GDM1 (cell line): ENCODE measurements at places on chromosomes 12 and 14.

DNA sequence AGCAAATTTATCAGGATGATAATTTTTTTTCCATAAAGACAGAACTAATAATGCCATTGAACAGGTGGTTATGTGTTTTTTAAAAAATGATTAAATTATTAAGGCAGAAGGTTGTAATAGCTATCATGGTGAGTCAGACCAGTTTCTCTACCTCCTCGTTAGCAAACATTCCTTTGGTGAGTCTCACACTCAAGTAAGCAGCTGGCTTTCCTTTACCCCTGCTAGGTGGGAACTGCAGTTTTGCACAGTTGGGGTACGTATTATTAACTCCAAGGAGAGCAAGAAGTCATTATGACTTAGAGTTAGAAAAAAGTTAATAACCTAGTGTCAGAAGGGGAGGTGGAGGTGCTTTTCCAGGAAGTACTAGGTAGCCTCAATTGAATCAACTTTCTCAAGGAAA, 165.3 kb downstream of the SNAPC1 start:
- no peak for DNase-seq

GRCh38 chr14:94100847-94101246, 9.7 kb upstream of the IFI27 start:
- no peak for DNase-seq

DNA sequence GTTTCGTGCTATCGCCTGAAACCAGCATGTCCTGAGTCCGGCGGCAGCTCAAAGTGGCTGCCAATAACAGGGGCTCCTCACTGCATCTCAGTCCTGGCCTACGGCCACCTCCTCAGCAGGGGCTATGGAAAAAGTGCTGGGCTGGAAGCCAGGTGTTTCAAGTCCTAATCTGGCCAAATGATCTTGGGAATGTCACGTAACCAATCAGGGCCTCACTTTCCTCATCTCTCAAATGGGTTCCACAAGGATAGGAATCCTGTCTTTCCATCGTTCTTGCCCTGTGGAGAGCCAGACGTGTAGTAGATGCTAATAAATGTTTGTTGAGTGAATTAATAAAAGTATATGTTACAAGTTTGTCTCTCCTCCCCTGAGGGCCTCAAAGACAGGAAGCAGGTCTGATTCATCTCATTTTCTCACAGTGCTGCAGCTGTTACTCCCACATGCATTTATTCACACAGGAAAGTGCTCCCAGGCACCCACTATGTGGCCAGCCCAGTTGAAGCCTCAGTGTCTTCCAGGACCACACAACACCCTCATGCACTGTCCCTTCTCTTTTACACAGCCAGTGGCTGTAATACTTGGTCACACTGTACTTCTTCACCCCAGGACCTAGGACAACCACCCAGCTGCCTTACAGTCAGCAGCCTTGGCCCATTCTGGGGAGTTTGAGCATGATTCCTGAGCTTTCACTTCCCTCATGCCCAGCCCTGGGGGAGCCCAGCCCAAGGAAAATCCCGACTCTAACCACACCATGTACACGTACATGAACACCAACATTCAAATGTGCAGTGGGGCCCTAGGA, 5.0 kb downstream of the CMKLR1 start:
- no peak for DNase-seq

DNA sequence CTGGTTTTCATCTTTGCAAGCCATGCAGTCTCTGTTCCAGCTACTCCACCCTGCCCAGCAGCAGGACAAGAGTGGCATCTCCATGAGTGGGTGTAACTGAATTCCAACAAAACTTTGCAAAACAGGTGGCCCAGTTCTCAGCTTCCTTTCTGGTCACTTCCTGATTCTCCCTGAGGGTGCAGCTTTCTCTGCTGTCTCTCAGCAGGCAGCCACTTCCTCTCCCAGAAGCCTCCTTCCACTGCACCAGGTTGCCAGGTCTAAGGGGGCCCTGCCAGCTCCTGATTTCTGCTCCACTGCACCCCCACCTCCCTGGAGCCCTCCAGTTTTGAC, 341.0 kb upstream of the FKBP4 start:
- DNase-seq = peak; percentile 13

DNA sequence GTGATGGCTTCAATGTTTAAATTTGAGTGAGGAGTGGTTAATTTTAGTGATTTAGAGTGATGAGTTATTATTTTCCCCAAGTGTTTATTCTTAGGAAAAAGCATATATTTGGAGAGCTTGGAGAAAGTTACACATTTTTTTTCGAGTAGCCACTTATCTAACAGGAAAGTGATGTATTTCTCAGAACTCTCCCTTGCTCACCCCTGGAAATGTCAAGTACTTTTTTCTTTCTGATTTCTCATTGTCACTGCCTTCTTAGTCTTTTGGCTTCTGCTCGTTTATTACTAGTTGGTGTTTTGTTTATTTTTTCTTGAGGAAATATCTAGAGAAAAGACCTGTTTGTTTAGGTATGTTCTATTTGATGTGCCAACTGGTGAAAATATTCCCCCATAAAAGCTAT, 58.8 kb downstream of the AEBP2 start:
- DNase-seq = no peak

DNA sequence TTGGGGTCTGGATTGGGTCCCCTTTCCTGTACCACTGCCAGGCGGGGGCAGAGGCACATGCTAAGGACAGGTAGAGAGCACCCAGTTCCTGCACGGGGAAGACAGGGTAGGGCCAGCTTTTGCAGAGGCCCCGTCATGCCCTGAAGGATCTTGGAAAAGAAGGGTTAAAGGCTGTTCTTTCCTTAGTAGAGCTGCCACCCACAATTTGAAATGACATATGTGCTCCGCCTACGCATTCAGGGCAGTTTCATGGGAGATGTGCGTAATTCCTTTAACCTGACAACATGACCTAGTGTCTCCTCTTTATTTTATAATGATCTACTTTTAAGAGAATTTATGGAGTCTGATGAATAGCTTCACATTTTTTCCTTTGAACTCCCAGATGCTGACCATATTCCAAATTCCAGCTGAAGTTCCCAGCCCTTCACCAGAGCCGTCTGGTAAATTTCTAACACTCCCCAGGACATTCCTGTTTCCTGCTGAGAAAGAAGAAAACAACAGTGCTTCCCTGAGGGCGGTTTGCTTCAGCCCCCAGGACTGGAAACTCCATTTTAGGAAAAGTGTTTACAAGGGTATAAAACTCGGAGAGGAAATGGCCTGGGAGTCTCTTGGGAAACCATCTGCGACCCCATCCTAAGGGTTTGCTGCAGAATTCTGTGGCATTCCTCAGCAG, 58.9 kb upstream of the PLEKHG3 start:
- no peak for DNase-seq
